Vein endothelial cell (primary cell): ENCODE measurements at places on chromosomes 3 and 15. TPM values are rescaled to one million over a fixed set of nuclear protein-coding genes. Genes with fewer than 3 reads are reported as not detected.

Gene DUOXA2
- total RNA-seq, result not detected in 2 replicates

Gene CCDC33
- total RNA-seq, result not detected in 2 replicates

Gene PRR20G
- total RNA-seq, result not detected in 2 replicates

Gene CD200R1
- total RNA-seq, result not detected in 2 replicates

Gene SERPINI1
- total RNA-seq, result 0.33 and 1.1 TPM in 2 replicates

Gene IL12A
- total RNA-seq, result 0.33 and 0.38 TPM in 2 replicates

Gene P2RY13
- total RNA-seq, result not detected in 2 replicates

Gene LRRC2
- 0.10 and 0.98 TPM in 2 replicates for total RNA-seq

Gene CHST13
- total RNA-seq, result not detected in 2 replicates

Gene SLC28A2
- not detected in 2 replicates for total RNA-seq

Gene STRIT1
- total RNA-seq, result not detected in 2 replicates

Gene GUCA1C
- not detected in 2 replicates for total RNA-seq

Gene TERB2
- not detected in 2 replicates for total RNA-seq

Gene CFAP91
- 0.10 and 0.33 TPM in 2 replicates for total RNA-seq

Gene CIB2
- 1.2 and 2.9 TPM in 2 replicates for total RNA-seq

Gene FEZF2
- not detected in 2 replicates for total RNA-seq

Gene RAD54L2
- total RNA-seq, result 37.5 and 39.8 TPM in 2 replicates

Gene IL16
- total RNA-seq, result 0.98 and 3.2 TPM in 2 replicates

Gene NAALADL2
- 1.3 and 2.9 TPM in 2 replicates for total RNA-seq

Gene MYEF2
- total RNA-seq, result 15.0 and 20.4 TPM in 2 replicates

Gene TEX264
- total RNA-seq, result 33.3 and 45.4 TPM in 2 replicates

Gene CYFIP1
- total RNA-seq, result 102 and 111 TPM in 2 replicates

Gene EDEM1
- 37.9 and 42.8 TPM in 2 replicates for total RNA-seq

Gene ZIC4
- total RNA-seq, result under 0.01 TPM in 1 of 2 replicates, not detected in the other

Gene SLC2A2
- total RNA-seq, result not detected in 2 replicates

Gene IFRD2
- 127 TPM in 2 replicates for total RNA-seq

Gene ABI3BP
- 16.7 and 44.4 TPM in 2 replicates for total RNA-seq

Gene BTLA
- total RNA-seq, result under 0.01 TPM in 1 of 2 replicates, not detected in the other

Gene PIK3CB
- 15.7 and 17.7 TPM in 2 replicates for total RNA-seq

Gene CLCN2
- 4.4 and 4.6 TPM in 2 replicates for total RNA-seq

Gene MINDY2
- total RNA-seq, result 7.5 and 13.2 TPM in 2 replicates

Gene MINAR1
- total RNA-seq, result 1.2 and 2.6 TPM in 2 replicates

Gene CNTN3
- total RNA-seq, result under 0.01 TPM in 1 of 2 replicates, not detected in the other

Gene MUC13
- total RNA-seq, result not detected in 2 replicates

Gene UROC1
- not detected in 2 replicates for total RNA-seq

Gene C3orf70
- total RNA-seq, result 0.33 and 0.67 TPM in 2 replicates

Gene GOLGA8T
- not detected in 2 replicates for total RNA-seq

Gene TMOD3
- 79.0 and 80.4 TPM in 2 replicates for total RNA-seq

Gene GATM
- total RNA-seq, result 0.65 and 1.2 TPM in 2 replicates

Gene GABRR3
- total RNA-seq, result not detected in 2 replicates

Gene MYZAP
- 12.7 and 14.4 TPM in 2 replicates for total RNA-seq

Gene CGNL1
- total RNA-seq, result 20.2 and 23.8 TPM in 2 replicates

Gene CCDC9B
- total RNA-seq, result 15.2 and 15.7 TPM in 2 replicates

Gene EFCC1
- 1.3 and 2.3 TPM in 2 replicates for total RNA-seq

Gene LRRIQ4
- total RNA-seq, result under 0.01 and 0.19 TPM in 2 replicates

Gene NXPE3
- total RNA-seq, result 5.7 and 6.5 TPM in 2 replicates

Gene ATP2C1
- total RNA-seq, result 58.5 and 63.0 TPM in 2 replicates

Gene DUT
- total RNA-seq, result 39.2 and 39.5 TPM in 2 replicates

Gene CLDN1
- total RNA-seq, result 0.48 and 1.3 TPM in 2 replicates

Gene ISLR
- under 0.01 and 0.76 TPM in 2 replicates for total RNA-seq

Gene HTR3E
- total RNA-seq, result not detected in 2 replicates
